Left forelimb (tissue), 1 donor: ENCODE measurements at places on chromosomes 12 and 14.

- DNase-seq = no peak
Observed at GRCh38 chr12:252636-253035, 10.0 kb downstream of the SLC6A13 start.

DNA sequence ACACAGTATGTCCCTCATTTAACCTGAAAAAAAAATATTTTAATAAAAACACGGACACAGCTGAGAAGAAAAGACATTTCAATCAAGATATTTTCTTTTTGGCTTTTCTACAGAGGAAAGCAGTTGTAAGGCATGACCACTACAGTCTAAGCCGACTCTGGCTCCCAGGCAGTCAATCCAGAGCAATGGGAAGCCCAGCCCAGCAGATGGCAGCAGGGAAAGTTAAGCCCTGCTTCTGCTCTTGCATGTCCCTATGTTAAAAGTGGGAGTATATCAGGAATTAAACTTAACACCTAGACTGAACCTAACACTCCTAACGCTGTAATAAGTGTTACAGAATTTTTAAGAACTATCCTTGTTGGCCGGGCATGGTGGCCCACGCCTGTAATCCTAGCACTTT, 19.5 kb upstream of the HAL start:
- DNase-seq = no peak

- no peak for DNase-seq
Observed at GRCh38 chr12:94145191-94145983, 3.0 kb upstream of the PLXNC1 start.

- no peak for DNase-seq
Observed at GRCh38 chr12:991350-992333, 619 bp downstream of the ERC1 start.

DNA sequence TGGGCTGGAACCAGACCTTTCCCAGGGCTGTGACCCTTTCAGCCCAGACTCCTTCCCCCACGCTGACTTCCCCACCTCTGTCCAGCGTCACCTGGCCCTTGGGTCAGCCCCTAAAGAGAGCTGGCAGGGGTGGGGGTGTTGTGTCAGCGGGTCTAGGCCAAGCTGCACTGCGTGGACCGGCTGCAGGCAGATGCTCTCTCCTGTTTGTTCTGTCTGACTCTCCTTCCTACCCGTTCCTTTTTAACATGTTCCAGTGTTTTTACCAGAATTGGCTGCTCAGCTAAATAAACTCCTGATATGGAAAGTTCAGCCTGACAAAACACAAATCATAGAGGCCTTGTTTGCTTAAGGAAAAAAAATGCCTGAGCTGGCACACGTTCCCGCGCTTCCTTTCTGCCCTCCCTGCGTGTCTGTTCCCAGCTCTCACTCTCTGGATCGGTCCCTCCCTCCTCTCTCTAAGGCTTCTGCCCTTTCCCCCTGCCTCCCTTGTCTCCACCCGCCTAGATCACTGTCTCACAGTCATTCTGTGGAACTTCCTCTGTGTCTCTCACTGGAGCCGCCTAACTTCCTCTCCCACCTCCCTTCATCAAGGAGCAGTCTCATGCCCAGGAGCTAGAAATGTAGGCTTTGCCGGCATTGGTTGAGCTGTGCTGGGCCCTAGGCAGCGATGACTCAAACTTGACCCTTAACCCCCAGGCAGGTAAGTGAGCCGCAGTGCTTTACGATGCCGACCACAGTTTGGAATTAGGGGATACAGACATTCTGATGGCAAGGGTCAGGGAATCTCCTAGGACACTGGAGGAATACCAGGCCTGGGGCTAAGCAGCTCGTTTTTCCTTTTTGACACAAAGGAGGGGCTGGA, 15.5 kb upstream of the MLXIP start:
- DNase-seq = no peak

GRCh38 chr12:130044991-130045621, 117.2 kb upstream of the FZD10 start:
- no peak for DNase-seq

DNA sequence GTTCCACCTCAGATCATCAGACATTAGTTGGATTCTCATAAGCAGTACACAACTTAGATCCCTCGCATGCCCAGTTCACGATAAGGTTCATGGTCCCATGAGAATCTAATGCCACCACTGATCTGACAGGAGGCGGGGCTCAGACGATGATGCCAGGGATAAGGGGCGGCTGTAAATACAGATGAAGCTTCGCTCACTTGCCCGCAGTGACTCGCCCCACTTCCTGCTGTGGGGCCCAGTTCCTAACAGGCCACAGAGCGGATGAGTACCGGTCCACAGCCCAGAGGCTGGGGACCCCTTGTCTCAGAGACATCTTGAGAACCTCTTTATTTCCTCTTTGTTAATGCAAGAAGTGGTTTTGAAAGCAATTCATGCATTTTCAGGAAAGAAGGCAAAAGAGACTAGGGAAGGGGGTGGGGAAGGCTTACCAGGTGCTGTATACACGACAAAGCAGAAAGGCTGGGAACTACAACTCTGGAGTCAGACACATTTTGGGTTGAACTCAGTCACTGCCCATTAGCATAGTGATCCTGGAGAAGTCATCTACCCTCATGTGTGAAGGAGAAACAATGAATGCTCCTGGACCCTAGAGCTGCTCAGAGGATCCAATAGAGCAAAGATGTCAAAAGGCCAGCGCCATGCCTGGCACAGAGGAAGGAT, 68.7 kb downstream of the EID3 start:
- DNase-seq = no peak

DNA sequence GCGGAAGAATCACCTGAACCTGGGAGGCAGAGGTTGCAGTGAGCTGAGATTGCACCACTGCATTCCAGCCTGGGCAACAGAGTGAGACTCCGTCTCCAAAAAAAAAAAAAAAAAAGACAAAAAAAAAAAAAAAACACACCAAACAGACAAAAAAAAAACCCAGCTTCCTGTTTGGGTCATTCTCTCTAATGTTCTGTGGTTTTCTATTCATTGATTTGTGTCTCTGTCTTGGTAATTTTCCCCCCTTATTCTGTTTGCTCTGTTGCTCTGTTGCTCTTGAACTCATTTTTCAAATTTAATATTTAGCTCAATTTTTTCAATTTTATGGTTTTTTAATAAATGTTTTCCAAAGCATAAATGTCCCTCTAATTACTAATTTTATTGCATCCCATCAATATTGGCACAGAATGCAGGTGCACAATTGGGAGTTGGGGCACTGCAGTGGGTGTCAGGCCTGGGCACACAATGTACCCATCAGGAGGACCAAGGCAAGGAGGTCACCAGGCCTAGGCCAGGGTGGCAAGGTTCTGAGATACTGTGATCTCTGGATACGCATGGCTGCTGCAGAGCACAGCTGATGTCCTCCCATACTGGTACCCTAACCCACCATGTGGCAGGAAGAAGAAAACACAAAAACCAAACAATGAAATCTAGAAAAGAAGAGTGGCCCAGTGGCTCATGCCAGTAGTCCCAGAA, 8.0 kb upstream of the GNPTAB start:
- DNase-seq = no peak

DNA sequence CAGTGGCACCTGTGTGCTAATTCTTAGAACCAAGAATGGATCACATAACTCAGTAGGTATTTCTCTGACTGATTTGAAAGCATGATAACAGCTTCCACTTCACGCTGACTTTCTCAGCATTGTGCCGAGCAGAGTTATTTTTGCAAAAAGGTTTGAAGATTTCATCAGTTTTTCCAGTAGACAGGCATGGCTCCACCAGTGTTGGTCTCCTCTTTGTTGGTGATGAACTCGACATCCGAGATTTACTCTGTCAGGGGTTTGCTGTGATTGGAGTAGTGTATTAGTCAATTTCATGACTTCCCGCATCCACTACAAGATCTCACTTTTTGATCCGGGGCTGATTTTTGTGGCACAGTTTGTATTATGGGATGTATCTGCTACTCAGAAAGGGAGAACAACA, 85.3 kb downstream of the PRKCH start:
- DNase-seq = no peak

DNA sequence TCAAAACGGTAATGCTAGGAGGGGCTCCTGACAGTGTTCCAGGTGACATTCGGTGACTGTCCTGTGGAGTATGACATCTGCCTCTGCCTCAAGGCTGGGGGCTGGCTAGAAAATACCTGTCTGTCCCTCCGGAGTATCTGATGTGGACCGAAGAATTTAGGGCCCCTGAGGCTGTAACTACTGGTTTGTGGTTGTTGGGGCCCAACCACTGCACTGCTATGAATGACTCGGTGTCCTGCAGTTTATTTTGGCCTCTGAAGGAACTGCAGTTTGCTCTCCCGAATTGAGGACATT, 198.9 kb upstream of the CAND1 start:
- DNase-seq = no peak

DNA sequence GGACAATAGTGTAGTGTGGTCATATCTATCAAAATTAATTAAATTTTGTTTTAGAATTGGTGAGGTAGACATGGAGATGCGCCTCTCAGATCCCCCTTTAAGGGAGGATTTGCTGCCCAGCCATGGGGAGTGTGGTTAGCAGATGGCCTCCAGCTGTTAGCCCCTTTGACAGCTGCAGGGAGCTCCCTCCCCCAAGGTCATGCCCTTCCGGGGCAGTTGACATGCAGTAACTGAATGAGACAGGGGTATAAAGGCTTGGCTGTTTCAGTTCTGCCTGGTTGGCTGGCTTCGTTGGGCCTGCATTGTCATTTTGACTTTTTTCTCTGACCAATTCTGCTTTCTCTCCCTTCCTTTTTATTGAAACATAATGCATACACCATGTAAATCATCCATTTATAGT, 291.5 kb upstream of the SRRM4 start:
- no peak for DNase-seq

DNA sequence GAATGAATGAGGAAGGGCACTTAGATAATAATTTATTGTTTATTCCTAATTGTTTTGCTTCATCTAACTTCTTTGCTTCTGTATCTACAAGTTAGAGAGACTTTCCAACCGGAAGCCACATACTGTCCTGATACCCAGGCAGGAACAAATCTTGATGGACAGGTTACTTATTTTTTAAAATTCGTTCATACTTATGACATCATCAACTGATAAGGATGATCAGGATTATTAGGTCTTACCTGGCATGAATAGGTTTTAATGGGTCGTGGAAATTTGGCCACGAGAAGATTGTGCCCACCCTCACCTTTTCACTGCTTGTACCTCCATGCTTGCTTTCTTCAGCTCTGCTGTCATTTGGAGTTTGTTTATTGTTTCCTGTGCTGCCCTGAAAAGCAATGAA, 39.3 kb downstream of the SNRPF start:
- DNase-seq = no peak

DNA sequence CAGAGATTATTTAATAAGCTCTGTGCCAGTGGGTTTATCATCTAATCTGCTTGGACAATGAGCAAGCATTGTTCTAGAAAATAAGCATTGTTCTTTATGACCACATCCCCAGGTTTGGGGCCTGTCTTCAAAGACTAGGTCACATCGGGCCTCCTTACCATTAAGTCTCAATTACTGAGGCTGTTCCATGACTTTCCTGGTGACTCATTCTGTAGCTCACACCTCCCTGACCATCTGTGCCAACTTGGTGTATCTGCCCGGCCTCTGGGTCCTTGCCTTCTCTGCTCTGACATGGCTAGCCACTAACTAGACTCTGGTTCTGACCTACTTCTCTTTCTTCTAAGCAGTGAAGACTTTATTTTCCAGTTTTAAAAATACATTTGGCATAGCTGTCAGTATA, 44.4 kb upstream of the PLEKHA5 start:
- DNase-seq = no peak

- DNase-seq = no peak
Observed at GRCh38 chr14:31963587-31963986, 113.5 kb upstream of the ARHGAP5 start.

- DNase-seq = no peak
Observed at GRCh38 chr12:95951515-95951914, 8.4 kb downstream of the AMDHD1 start.

DNA sequence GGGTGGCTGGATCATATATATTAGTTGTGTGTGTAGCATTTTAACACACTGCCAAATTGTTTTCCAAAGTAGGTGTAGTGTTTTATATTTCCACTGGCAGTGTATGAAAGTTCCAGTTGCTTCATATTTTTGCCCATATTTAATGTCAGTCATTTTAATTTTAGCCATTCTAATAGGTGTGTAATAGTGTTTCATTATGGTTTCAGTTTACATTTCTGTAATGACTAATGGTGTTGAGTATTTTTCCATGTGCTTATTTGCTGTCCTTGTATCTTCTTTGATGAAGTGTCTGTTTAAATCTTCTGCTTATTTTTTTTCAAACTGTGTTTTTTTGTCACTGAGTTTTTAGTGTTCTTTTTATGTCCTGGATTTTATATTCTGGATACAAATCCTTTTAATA, 8.7 kb downstream of the TBC1D15 start:
- DNase-seq = no peak

DNA sequence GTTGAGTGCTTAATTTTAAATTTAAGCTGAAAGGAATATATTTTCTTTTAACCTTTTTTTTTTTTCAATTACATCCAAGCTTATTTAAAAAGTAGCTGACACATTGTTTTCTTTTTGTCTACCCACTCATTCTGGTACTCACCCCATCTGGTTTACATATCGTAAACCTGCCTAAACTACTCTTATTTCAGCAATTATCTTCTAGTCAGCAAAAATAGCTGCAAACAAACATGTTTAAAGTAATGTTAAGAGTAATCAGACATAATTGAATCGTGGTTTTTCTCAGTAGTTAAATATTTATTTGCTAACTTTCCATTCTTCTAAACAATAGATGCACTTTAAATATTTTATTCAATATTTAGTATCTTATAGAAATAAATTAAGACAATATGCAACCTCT, 492.7 kb upstream of the MGAT4C start:
- no peak for DNase-seq
